NCI-H1092 treated with DMSO at 0.1 percent for 48 hours (cell line): ENCODE measurements at places on chromosomes 2 and 18.

DNA sequence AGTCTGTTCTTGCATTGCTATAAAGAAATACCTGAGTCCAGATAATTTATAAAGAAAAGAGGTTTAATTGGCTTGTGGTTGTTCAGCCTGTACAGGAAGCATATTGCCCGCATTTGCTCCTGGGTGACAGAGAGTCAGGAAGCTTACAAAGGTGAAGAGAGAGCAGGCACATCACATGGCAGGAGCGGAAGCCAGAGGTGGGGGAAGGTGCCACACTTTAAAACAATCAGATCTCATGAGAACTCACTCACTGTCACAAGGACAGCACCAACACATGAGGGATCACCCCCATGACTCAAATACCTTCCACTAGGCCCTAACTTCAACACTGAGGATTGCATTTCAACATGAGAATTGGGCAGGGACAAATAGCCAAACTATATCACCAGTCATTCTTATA is 124.8 kb upstream of the COL5A2 start:
- no peak for DNase-seq

DNA sequence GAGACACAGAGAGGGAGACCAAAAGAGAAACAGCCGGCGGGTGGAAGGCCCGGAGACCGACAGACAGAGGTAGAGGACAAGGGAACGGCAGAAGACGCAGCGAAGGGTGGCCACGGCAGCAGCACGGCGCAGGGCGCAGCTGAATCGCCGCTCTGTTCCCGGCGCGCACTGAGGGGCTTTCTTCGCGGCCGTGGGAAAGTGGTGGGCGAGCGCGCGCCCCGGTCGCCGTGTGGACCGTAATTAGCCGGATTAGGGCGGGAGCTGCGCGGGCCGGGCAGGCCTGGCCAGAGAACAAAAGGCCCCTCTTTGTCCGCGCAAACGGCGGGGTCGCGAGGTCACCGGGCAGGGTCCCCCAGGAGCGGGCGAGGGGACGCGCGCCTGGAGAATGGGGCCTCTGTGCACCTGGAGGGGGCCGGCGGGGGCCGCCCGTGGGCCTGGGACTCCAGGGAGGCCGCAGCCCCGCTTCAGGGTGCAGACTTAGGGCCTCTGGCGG is 158.3 kb downstream of the ZFP36L2 start:
- DNase-seq: no peak

DNA sequence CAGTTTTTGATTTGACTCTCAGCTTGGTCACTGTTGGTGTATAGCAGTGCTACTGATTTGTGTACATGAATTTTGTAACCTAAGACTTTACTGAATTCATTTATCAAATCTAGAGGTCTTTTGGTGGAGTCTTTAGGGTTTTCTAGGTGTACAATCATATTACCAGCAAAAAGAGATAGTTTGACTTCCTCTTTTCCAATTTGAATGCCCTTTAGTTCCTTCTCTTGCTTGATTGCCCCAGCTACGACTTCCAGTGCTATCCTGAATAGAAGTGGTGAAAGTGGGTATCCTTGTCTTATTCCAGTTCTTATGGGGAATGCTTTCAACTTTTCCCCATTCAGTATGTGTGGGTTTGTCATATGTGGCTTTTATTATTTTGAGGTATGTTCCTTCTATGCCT is 312.9 kb upstream of the REV1 start:
- no peak for DNase-seq

- no peak for DNase-seq
Observed at GRCh38 chr2:30197570-30198192, 33.7 kb upstream of the LBH start.

DNA sequence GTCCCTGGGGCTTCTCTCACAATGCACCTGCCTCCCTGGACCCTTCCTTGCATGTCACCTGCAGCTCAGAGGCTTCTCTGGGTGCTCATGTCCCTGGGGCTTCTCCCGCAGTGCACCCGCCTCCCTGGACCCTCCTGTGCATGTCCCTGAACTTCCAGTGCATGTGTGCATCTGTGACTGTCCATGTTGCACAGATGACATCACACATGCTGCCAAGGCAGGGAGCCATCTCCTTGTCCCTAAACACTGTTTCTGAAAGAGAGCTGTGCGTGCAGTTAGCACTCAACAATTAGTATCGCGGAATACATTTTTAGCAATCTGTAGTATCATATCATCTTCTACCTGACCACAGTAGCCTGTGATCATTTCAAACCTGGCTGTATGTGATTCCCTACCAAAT is 216.4 kb upstream of the PXDN start:
- DNase-seq: no peak

- DNase-seq: no peak
Observed at GRCh38 chr18:22345718-22346117, 72.0 kb downstream of the CTAGE1 start.

- no peak for DNase-seq
Observed at GRCh38 chr2:136389809-136390208, 271.9 kb upstream of the CXCR4 start.

- DNase-seq: no peak
Observed at GRCh38 chr2:162241571-162241970, 1.7 kb downstream of the FAP start.

GRCh38 chr2:54942373-54942772 is 107.9 kb downstream of the RTN4 start:
- DNase-seq: no peak

GRCh38 chr2:159516241-159516758 is 100.0 kb downstream of the BAZ2B start:
- peak; percentile 89 for DNase-seq

- no peak for DNase-seq
Observed at GRCh38 chr2:126809340-126809739, 89.3 kb upstream of the TEX51 start.

- DNase-seq: no peak
Observed at GRCh38 chr2:218074031-218074430, 5.0 kb downstream of the RUFY4 start.

DNA sequence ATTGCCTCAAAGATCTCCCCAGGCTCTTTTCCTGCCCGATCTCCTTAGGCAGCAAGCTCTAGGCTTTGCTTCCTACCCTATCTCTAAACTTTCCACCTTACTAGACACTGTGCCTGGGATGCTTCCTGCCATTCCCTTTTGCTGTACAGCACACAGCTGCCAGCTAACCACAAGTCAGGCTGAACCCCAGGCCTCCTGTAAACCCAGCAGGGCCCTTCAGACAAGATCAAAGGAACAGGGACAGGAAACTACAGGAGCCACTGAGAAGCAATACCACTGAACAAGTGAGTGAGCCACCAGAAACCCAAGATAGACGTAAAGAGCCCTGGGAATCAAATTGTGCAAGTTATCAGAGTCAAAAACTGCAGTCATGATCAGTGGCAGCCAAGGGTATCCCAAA is 180.7 kb downstream of the SUCLG1 start:
- no peak for DNase-seq

- no peak for DNase-seq
Observed at GRCh38 chr18:24446453-24446852, 14.0 kb upstream of the HRH4 start.

DNA sequence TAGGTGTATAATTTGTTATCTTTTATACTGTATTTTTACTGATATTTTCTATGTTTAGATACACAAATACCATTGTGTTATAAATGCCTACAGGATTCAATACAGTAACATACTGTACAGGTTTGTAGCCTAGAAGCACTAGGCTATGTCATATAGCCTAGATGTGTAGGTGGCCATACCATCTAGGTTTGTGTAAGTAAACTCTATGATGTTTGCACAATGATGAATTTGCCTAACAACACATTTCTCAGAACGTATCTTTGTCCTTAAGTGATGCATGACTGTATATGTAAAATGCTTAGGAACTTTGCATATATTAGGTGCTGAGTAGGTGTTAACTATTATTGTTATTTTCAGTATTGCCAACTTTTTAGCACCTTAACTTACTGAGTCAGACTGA is 17.3 kb downstream of the UNC80 start:
- DNase-seq: no peak

GRCh38 chr2:157032017-157032416 is 225.5 kb upstream of the GALNT5 start:
- DNase-seq: no peak

DNA sequence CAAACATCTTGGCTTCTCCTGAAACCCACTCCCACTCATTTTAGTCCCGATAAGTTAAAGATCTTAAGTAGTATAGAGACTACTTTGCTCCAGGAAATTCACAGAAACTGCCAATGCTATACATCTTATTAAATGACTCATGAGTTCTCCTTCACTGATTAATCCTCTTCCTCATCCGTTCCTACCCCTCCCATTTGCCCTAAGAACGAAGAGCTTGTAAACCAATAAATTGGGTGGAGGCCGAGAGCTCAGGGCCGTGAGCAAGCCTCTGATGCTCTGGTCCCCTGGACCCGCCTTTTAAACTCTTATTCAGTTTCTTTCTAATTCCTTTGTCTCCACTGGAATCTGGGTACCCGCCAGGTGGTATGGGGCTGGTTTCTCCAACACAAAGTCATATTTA is 68.6 kb downstream of the METTL8 start:
- DNase-seq: no peak
